NCI-H1417 treated with DMSO at 0.1 percent for 48 hours (cell line): ENCODE measurements at places on chromosomes 6 and 20.

DNA sequence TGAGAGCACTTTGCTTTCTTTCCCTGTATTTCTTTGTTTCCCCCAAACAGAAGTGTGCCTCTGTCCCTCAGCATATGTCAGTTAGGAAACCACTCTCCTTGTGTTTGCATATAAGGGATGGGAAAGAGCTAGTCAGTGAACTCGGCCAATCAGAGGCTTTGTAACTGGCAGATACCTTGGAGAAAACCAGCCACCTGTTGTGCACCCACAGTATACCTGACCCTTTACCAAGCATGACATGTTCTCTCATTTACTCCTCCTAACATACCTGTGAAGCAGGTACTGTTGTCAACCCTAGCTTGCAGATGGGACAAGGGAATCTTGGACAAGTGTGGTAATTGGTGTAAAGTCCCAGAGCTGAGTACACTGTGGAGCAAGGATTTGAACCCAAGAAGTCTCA is 96.1 kb upstream of the FAM8A1 start:
- DNase-seq, result no peak

GRCh38 chr20:622161-622560 is 12.1 kb upstream of the TCF15 start:
- no peak for DNase-seq

DNA sequence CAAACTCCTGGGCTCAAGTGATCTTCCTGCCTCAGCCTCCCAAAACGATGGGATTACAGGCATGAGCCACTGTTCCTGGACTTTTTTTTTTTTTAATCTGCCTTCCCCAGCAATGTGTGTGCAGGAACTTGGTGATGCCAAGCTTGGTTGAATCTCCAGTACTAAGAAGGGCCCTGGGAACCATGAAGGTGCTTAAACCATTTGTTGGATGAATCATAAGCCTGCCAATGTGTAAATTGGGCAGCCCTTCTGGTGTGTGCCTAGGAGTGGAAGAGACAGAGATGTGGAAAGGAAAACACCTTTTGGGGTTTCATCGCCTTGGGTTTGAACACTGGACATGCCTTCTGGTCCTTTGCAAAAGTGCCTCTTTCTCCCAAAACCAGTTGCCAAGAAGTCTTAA is 7.1 kb upstream of the SPO11 start:
- DNase-seq, result no peak

DNA sequence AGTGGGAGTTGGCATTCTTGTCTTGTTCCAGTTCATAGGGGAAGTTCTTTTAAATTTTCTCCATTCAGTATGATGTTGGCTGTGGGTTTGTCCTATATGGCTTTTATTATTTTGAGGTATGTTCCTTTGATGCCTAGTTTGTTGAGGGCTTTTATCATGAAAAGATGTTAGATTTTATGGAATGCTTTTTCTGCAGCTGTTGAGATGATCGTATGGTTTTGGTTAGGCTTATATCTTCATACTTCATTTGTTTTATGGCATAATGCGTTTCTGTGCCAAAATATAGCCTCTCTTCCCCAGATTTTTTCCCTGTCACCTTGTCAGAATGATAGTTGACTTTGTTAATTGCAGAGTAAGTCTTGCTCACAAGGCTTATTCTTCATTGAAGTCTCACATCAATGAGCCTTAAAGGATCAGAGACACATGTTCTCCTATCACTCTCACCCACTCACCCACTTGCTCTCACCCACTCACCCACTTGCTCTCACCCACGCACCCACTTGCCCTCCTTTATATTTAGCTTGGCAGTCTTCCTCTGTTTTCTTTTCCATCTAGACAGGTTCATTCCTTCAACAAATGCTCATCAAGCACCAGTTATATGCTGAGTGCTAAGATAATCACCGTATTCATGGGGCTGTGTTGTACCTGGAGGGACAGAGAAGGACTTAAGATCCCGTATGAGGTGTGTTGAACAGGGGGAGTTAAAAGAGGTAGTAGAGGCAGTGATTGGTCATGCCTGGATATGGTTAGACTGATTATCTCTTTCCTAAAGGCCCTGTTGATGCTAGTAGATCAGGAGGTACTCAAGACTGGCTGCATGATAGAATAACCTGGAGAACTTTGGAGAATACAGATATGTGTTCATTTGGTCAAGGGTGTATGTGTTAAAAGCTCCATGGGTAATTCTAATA is 19.3 kb downstream of the UST start:
- DNase-seq, result no peak

DNA sequence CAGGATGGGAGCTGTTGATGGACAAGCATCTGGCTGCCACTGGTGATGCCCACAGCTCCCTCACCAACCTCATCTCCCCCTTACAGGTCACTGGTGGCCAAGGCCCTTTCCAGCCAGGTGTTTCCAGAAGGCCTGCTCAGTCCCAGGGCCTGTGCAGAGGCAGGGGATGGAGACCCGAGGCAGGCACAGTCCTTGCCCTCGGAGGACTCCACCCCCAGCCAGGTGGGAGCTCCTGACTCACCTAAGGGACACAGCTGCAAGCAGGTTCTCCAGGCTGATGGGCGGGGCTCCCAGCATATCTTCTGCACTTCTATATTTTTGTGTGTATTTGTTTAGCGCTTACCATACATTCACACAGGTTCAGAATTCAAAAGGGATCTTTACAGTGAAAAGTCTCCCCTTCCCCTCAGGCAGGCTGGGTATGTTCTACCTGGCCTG is 17.4 kb downstream of the PRPH2 start:
- no peak for DNase-seq

GRCh38 chr6:157541618-157542413 is 160.8 kb downstream of the ZDHHC14 start:
- DNase-seq, result no peak

GRCh38 chr6:39344821-39345280 is 22.3 kb upstream of the KCNK16 start:
- no peak for DNase-seq

DNA sequence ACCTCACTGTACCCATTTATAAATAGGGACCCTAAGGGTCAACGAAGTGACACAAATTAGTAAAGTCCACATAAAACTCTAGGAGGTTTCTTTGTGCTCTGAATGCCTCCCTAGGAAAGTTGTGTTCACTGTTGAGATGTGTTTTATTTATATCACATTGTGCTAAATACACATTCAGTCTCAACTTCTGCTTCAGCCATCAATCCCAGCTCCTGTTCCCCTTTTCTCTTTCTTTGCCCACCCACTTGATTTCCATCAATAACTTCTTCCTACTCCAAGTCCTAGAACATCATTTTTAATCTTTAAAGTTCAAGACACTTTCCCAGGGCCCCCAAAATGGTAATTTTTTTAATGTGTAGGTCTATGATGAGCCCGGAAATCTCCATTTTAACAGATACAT is 208.3 kb upstream of the RAB32 start:
- no peak for DNase-seq

DNA sequence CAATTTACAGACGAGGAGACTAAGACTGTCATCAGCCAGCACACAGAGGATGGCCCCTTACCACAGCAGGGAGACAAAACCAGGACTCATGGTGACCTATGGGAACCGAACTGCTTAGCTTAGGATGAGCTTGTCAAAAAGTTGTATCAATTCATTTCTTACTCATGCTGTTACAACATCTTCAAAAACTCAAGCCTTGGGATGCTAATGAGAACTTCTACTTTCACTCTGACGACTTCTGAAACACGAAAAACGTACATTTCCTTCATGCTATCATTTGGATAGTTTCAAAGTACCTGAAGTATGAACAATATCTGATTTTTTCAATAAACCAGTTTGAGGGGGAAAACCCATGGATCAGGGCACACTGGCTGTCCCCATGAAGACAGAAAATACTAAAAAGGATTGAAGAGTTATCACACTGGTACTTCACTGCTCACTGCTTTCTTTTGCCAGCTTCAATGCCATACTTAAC is 31.9 kb downstream of the HIVEP2 start:
- no peak for DNase-seq

- no peak for DNase-seq
Observed at GRCh38 chr6:157233156-157233555, 90.2 kb downstream of the TMEM242 start.
